ENCODE measurements at places on chromosomes 13 and 19.

GRCh38 chr19:11261431-11261970 is 823 bp downstream of the DOCK6 start:
- no peak for DNase-seq

GRCh38 chr13:44865722-44866410 is 123.4 kb downstream of the NUFIP1 start:
- DNase-seq: no peak

- peak; percentile 78 for DNase-seq
Observed at GRCh38 chr19:17385878-17386611, 8.0 kb downstream of the CCDC194 start.

GRCh38 chr19:14185158-14185557 is 20.8 kb downstream of the ADGRL1 start:
- DNase-seq: no peak

- DNase-seq: no peak
Observed at GRCh38 chr13:33172400-33172799, 113.2 kb downstream of the STARD13 start.

Data from activated T-cell treated with anti-CD3 and anti-CD28 coated beads, Interleukin-2, amount 50 U/mL, for 24 hours (primary cell).